ENCODE measurements at places on chromosomes 2 and 18. TPM values are rescaled to one million over a fixed set of nuclear protein-coding genes. Genes with fewer than 3 reads are reported as not detected.

The OR6B3 gene
- total RNA-seq, result not detected

The ANKRD39 gene
- 9.0 TPM for total RNA-seq

- no peak for DNase-seq
These were observed 65.9 kb downstream of the IL1R2 start for GRCh38 chr2:102057502-102058292.

DNA sequence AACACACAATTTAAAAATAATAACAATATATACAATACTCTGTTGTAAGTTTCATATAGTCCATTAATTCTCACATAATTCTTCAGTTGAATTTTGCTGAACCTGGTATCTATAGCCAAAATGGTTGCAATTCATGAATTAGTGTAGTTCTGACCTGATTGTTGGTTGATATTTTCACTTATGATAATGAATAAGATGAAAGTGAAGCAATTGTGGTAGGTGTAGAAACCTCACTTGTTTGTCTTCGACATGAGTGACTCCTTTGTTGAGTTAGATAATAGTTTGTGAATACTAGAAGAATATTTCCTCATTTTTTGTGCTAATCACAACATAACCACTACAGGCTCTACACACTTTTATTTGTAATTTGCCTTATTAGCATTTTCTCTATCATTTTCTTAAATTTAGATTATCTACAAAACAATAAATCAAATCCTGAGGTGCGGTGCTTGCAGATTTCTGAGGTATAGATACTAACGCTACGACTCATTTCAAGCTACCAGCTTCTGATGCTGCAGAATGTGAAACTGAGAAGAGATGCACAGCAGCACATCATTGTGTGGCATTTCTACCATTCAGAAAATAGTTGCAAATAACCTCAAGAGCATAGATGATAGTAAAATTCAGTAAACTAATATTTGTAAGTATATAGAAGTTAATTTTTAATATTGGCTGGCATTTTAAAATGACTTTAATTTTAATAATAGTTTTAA, 117.9 kb downstream of the KCNH7 start:
- no peak for DNase-seq

GRCh38 chr2:197498235-197498936, 1.3 kb downstream of the HSPD1 start:
- DNase-seq, result no peak

- DNase-seq, result no peak
These were observed 45.6 kb downstream of the SESTD1 start for GRCh38 chr2:179218848-179219594.

Data from upper lobe of left lung (tissue), 6 donors.